Renal cortical epithelial cell (primary cell): ENCODE measurements at places on chromosomes 7 and 10.
A peak's percentile ranks its signal among the peaks of the same experiment; 100 is the strongest.

DNA sequence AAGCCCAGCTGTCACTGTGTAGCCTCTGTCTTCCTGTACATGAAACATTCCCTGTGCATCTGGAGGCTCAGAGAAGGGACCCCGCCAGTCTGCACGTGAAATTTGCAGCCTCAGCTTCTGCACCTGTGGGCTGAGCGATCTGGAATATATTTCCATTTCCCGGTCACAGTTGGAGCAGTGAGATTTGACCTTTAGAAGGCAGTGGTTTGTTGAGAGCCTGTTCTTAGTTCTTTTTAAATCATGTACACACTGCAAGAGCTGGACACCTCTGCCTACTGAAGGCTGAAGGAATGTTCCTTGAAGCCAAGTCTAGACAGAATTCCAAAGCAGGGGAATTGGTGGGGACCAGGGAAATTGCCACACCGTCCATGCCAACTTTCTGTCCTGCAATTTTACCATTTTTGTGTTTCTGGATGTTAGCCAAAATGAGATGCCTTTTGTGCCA lies 706.6 kb downstream of the INHBA start:
- peak; percentile 59 for DNase-seq

DNA sequence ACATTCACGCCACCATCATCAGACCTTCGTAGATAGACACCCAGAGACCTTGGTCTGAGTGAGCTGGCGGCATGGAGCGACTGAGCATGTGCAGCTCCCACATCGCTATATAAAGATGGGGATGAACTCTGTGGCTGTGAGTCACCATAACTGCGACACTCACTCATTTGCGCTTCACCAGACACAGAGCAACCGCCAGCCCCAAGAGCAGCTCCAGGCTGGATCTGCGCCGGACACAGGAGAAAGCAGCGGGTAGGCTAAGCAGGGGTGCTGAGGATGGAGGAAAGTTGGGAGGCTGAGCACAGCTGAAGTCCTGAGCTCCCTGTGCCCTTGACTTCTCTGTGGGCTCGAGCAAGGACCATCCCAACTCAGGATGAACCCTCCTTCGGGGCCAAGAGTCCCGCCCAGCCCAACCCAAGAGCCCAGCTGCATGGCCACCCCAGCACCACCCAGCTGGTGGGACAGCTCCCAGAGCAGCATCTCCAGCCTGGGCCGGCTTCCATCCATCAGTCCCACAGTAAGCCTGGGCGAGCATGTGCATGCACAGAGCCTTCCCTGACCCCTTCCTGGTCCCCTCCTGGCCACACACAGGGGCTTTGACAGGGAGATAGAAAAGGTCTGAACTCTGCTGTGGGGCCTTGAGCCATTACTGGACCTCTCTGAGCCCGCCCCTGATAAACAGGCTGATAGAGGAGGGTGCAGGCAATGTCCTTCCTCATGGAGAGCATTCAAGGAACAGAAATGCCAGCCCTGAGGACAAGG lies at the start of gene OPN4:
Gene OPN4, plus strand, starts transcription at position 137 of the 762 bp plus-strand sequence. Its CDS starts 237 bp downstream, at position 374.
- DNase-seq, result no peak

- peak; percentile 34 for DNase-seq
Measured at GRCh38 chr7:95718577-95719410, 53.6 kb upstream of the DYNC1I1 start.

GRCh38 chr7:40301486-40302068 lies 166.8 kb downstream of the SUGCT start:
- DNase-seq, result peak; percentile 58

DNA sequence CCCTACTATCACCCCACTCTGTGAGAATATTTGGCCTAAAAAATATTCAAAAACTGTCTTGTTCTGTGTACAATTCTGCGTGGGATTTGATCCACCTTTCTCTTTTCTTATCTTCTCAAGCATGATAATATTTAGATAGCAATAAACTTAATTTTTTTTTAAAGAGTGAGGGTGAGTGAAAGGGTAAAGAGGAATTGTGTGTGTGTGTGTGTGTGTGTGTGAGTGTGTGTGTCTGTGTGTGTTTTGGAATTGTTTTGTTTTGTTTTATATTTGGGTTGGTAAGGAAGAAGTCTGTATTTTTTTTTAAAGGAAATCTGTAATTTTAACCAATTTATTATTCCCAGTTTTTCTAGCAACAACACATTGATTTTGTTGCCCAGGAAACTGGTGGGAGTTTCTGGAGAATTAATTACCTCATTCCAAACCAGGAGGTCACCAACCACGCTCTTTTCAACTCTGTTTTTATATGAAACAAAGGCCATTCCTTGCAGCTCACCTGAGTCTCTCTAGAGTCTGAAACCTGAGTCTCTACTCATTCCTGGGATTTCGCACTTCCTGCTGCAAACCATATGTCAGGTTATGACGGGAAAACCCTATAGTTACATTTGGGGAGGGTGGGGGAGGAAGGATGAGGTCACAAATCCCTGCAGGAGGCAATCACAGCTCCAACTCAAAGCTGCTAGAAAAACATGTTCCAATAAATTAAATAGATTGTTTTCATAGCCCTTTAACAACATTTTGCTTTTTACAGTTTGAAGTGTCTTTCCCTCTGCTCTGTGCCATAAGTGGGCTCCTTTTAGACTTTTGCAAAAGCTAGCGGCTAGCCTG lies 38.1 kb upstream of the XPNPEP1 start:
- DNase-seq, result no peak

DNA sequence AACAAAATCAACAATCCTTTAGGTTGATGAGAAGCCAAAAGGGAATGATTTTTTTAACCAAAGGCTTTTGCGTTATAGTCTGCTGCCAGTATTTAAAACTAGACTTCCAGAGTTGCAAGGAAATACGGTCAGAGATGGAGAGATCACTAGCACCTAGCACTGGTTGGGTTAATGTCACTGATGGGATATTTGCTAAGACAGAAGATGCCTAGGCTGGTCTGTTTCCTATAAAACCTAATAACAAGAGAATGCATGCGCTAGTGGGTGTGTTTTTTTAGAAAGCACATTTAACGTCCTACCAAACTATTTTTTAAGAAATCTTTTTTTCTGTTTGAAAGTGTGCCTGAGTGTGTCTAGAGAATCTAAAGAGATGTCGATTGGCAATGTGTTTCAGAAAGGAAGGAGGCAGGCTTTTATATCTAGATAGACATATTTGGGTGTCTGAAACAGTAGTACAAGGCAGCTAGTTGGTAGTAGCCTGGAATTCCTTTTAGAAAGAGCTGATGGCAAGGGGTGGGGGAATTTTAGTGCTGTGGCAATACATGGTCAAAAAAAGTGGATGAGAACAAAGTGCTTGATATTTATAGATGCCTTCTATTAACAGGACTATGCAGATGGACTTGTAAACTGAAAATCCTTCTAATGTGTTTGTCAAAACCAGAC lies 863 bp downstream of the CALD1 start:
- DNase-seq, result peak; percentile 31

GRCh38 chr10:15809450-15809849 lies 50.9 kb downstream of the MINDY3 start:
- no peak for DNase-seq

DNA sequence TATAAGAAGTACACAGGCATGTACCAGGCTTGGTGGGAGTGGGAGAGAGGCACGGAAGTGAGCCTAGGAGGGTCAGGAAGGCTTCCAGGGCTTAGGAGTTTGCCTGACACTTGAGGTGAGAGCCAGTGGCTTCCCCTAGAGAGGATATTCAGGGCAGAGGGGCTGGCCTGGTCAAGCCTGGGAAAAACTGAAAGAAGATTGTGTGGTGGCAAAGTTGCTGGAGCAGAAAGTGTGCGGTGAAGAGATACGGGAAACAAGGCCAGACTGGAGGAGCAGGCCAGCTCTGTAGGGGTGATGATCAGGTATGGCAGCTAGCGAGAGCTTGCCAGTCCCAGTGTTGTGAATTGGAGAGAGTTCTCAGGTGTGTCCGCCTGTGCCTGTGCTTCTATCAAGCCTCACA lies 129.9 kb downstream of the CCNY start:
- peak; percentile 26 for DNase-seq

DNA sequence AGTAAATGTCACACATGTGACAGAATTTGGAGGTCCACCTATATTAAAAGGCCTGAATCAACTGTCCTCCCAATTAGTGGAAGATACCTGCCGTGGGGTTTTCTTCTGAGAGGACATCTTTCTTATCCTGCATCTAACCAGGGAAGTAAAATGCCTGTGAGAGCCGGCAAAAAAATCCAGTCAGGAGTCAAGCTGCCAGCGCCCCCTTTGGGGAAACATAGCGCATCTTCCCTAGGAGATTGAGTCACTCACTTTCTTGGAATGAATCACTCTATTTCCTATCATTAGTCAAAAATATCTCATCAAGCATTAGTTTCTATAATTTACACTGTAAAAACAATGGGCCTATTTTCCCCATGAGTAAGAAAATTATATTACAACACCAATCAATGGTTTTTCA lies 66.4 kb upstream of the ANK3 start:
- DNase-seq, result no peak

DNA sequence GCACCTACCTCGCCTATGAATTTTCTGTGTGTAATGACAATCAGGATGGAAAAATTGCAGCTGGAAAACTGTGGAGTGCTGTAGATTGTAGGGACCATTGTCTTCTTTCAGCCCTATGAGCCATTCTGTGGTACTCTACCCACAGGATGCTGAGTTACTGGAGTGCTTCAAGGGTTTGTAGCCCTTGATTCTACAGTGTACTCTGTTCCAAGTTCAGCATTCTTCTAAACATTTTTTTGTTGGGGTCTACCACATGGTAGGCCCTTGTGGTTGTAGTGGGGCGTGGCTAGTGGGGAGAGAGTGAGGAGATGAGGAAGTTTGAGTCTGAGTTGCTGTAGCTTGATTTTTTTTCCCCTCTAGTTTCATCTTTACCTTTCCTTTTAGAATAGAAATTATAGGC lies 33.5 kb downstream of the REEP3 start:
- peak; percentile 95 for DNase-seq

GRCh38 chr10:65470986-65471385 lies 1454.8 kb upstream of the LRRTM3 start:
- DNase-seq, result peak; percentile 52

DNA sequence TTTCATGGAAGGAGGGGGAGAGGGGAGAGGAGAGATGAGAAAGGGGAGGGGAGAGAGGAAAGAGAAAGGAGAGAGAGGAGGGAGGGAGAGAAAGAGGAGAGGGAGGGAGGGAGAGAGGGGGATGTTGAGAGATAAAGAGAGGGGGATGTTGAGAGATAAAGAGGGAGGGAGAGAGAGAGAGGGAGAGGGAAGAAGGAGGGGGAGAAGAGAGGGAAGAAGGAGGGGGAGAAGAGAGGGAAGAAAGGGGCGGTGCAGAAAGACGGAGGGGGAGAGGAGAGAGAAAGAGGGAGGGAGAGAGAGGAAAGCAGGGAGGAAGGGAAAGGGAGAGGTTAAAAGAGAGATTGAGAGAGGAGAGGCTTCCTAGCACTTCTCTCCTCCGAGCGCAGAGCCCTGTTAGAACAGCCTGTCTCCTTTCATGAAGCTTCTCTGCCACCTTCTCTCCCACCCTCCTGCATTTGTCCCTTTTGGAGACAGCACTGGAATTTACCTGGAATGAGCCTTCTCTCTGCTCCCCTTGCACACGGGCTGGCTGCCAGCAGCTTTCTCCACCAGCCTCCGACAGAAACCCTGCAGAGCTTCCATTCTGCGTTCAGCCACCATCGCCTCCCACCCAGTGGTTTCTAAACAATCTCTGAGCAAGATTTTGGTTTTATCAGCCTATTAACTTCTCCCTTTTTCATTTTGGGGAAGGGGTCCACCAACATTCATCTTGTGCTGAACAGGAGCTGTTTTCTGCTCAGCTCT lies 74.0 kb upstream of the CARD11 start:
- no peak for DNase-seq

DNA sequence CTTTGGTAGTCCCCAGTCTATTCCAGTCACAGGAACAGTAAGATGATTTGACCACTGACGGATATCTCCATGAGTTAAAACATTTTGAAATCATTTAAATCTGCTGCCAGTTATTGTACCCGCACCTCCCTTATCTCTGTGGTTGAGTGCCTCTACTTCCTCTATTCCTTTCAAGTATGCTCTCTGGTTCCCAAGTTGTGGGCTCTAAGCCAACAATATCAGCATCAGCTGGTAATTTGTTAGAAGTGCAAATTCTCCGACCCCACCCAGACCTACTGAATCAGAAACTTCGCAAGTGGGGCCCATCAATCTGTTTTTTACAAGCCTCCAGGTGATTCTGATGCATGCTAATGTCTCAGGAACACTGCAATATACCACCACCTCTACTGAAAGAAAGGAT lies 235.5 kb downstream of the CCSER2 start:
- DNase-seq, result no peak

DNA sequence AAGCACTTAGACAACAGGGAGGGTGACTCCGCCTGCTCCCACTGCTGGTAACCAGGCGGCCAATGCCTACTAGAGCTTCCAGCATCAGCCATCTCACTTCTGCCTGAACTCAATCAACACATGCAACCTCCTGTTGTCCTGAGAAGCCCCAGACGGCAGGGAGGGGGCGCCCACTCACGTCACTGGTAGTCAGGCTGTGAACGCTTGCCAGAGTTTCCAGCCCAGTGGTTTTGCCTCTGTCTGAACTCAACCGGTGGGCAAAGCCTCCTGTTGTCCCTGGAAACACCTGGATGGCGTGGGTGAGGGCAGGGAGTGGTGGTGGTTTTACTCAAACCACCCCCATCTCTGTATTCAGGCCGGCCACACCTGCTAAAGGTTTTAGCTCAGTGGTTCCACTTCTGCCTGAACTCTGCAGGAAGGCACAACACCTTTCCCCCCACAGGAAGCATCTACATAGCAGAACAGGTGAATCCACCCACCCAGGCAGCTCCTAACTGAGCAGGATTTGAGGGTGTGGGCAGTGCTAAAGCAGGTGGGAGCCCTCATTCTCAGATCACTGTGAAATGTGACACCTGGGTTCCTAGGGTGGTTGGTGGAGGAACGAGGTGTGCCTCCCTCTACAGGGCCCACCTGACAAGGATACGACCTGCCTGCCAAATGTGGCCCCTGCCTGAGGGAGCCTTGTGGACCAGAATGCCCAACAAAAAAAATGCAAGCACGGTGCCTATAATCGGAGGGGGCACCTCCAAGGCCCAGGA lies 563.0 kb upstream of the SEMA3D start:
- peak; percentile 43 for DNase-seq

GRCh38 chr7:95405800-95406199 lies 9.6 kb upstream of the PON3 start:
- DNase-seq, result no peak

- DNase-seq, result no peak
Measured at GRCh38 chr7:132171130-132171576, 405.1 kb downstream of the PLXNA4 start.

- peak; percentile 93 for DNase-seq
Measured at GRCh38 chr7:134891262-134891695, 95.0 kb upstream of the AGBL3 start.

GRCh38 chr7:73960548-73960947 lies 67.4 kb upstream of the ELN start:
- DNase-seq, result peak; percentile 18

DNA sequence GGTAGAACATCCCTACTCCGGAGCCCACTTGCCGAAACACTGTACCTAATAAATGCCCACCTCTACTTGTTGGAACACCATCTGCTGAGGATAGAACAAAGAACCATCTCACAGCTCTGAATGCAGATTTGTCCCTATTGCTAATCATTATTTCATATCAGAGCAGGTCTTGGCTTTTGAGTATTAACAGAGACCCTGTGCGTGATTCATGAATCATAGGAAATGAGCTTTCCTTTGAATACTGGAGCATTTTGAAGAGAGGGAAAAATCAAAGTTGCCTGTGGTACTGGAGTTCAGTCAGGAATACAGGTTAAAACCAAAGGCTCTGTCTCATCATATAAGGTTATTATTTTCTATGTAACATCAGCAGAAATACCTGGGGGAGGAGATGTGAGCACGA lies 1132.3 kb downstream of the XPNPEP1 start:
- no peak for DNase-seq

GRCh38 chr10:93357680-93358079 lies 124.5 kb downstream of the MYOF start:
- DNase-seq, result peak; percentile 46

GRCh38 chr7:157615852-157616251 lies 279.0 kb downstream of the DNAJB6 start:
- DNase-seq, result no peak
